Activated T-helper 1 cell treated with Interleukin-2 at 50 U/mL for 16 hours (primary cell): ENCODE measurements at places on chromosomes 12 and 14.

- DNase-seq, result no peak
These were observed 80.1 kb upstream of the PDZRN4 start for GRCh38 chr12:41108032-41108431.

DNA sequence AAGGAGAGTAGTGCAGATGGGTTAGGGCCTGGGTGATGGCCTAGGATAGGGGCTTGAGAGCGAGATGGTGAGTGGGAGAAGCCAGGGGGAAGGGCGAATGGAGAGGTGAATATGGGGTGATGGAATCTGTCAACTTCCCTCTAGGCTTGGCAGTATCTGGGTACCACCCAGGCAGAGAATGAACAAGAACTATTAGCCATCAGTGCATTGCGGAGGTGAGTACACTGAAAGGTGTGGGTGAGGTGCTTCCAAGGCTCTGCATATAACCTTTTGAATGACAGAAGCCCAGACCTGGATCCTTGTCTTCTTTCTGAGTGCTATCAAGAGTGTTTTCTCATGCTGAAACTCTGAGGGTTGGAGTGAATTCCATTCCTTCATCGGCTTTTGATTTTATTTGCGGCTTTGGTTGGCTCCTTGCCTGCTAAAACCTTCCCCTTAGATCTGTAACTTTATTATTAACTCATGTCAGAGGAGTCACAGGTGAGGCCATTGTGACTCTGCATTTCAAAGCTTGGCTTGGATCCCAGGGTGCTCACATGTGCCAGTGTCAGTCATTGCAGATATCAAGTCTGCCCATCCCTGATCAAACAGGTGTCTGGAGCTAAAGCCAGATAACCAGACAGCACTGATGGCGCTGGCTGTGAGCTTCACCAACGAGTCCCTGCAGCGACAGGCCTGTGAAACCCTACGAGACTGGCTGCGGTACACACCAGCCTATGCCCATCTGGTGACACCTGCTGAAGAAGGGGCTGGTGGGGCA lies 18.6 kb downstream of the PEX5 start:
- DNase-seq, result no peak

- DNase-seq, result no peak
These were observed 42.0 kb downstream of the GPATCH2L start for GRCh38 chr14:76193696-76194095.

DNA sequence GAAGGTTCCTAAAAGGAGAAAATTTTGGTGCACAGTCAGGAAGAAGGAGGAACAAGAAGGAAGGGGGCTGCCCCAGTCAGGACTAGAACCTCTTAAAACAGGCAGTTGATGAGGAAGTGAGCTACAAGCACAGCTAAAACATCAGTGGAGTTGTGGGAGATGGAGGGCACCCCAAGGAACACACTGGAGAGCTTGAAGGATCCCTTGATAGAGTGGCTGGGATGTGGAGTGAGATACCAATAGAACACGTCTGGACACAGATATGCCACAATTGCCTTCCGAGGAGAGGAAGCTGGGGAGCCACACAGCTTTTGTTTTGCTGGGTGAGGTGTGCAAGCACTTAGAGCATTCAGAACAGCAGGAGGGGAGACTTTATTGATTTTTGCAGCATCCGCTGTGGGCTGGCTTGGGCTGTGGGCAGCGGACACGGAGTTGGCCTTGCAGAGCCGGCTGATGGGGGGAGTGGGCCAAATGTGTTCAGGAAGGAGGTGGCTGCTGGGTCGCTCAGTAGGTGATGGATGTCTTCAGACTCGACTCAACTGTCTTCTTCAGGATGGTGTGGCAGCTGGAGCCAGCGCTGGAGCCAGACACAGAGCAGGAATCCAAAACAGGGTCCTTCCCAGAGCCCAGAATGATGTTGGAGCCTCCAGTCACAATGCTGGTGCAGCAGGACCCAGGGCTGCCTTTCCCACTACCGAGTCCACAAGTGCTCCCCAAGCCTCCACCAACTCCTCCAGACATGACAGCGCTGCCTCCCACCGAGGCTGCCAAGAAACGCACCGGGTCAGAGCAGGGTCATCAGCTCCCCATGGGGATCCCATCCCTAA lies 4.7 kb upstream of the KRT79 start:
- DNase-seq, result no peak

DNA sequence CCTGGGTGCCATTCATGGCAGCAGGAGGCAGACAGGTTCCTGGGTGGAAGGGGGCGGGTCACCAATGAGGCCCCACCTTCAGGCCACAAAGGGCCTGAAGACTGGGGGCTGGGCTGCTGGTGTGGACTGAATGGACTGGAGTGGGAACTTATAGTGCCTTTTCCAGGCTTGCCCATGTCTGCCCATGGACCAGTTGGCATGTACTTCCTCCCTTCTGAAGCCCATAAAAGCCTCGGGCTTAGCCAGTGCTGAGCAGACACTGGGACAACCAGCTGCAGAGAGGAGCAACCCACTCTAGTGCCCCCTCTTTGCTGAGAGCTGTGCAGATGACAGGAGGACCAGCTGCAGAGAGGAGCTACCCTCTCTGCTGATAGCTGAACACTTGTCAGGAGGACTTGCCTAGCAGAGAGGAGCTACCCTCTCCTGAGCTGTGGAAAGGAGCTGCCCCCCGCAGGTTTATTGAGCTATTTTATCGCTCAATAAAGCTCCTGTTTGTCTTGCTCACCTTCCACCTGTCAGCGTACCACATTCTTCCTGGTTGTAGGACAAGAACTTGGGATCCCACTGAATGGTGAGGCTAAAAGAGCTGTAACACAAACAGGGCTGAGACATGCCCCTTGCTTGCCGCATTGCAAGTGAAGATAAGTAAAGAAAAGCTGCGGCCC lies 34.0 kb downstream of the APAF1 start:
- no peak for DNase-seq
